ENCODE measurements at places on chromosomes 6 and 20.

DNA sequence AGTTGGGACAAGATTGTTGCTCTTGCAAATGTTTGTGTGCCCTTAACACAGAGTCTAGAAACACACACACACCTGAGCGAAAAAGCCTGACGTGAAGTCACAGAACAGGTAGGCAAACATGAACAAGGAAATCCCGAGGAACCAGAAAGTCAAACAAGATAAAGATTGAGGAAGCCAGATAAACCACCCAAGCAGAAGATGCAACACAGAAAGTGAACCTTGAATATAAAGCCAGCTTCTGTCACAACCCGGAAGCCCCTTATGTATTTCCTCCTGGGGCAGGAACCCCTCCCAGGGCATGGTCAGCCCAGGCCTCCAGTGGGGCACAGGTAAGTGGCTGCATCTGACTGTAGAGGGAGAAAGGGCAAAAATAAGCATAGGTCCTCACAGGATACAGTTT lies 158.2 kb upstream of the SUPT3H start:
- no peak for DNase-seq

- no peak for DNase-seq
Measured at GRCh38 chr6:123171341-123172115, 175.5 kb downstream of the CLVS2 start.

DNA sequence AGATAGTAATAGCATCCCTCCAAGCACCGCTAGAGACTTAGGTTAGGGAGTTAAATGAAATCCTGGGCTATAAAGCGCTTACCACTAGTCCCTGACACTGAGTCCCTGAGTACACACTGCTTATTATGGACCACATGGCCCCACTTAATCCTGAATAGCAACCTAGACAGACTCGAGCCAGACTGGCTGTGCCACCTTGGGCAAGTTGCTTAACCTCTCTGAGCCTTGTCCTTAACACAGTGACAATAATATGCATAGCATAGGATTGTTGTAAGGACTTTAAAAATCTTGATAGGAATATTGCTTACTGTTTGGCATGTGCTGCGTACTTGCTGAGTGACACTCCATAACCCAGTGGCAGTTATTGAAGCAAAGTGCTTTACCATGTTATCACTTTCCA lies 125.6 kb upstream of the SASH1 start:
- no peak for DNase-seq

DNA sequence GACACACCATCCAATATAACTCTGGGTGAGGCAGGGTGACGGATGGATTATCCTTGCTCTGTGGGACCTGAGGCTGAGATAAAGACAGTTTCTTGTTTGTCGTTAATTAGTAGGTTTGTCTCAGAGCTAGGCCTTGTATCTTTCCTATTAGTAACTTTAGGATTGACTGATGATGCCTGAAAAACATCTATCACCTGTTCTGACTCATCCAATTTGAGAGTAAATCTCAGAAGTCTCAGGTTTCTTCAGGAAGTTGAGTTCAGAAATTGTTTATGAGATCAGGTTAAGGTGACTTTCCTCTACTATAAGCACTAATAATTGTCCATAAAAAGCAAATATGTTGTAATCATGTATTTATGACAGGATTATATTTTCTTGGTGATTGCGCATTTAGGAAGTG lies 129.5 kb upstream of the SUPT3H start:
- DNase-seq, result no peak

DNA sequence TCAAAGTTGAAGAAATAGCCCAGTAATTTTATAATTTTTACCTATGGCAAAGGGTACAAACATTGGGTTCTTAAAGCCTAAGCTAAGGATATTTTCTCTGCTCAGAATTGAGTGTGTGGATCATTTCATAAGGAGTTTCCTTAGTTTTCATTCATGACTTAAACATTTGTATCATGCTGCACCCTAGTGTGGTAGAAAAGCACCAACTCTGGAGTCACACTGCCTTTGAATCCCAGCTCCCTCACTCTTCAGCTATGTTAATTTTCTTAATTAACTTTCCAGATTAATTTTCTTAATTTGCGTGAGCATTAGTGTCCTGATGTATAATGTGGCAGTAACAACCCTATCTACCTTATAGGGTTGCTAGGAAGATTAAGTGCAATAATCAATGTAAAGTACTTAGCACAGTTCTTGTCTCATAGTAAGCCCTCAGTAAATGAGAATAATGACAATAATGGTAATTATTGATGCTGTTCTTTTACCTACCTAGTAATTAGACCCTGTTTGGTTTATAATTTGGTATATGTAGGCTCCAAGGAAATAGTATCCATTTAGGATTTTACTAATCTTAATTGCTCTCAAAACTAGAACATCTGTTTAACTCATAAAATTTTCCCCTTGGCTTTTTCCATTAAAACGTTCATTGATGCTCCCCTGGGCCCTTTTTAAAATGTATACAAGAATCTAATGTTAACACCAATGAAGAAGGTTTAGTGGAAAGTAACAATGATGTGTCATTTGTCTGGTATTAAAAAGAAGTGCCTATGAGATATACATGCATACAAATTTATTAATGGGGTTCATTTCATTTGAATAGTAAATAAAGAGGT lies 31.6 kb downstream of the DSE start:
- DNase-seq, result no peak
